Activated T-cell treated with anti-CD3 and anti-CD28 coated beads, Interleukin-2, amount 50 U/mL, for 24 hours (primary cell): ENCODE measurements at places on chromosomes 2 and 18.

DNA sequence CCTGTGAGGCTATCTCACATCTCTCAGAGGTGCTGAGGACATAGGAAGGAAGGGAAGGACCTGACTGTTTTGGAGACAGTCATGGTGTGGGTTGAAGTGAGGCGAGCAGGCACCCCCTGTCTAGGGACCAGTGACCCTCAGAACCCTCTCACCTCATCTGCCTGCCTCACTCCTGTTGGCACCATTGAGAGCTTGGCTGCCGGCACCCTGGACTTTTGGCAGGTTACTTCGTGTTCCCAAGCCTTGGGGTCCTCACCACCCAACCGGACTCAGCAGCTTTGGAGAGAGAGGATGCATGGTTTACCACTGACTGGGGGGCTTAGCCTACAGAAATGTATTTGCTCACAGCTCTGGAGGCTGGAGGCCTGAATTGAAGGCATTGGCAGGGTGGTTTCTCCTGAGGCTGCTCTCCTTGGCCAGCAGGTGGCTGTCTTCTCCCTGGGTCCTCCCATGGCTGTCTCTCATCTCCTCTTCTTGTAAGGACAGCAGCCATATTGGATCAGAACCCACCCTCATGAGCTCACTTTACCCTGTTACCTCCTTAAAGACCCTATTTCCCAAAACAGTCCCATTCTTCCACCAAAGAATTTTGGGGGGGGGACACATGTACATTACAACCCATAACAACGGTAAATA, 142.0 kb downstream of the TSN start:
- DNase-seq, result no peak

GRCh38 chr2:203599509-203599908, 64.4 kb upstream of the RAPH1 start:
- no peak for DNase-seq

GRCh38 chr2:232843834-232844233, 26.2 kb upstream of the SNORC start:
- no peak for DNase-seq

- peak; percentile 31 for DNase-seq
Observed at GRCh38 chr2:68319398-68320117, at the start of gene CNRIP1. Gene CNRIP1, minus strand, starts transcription at chr2:68319949. Its CDS starts 549 bp downstream, at chr2:68319400.

GRCh38 chr2:579351-579886, 97.8 kb downstream of the TMEM18 start:
- no peak for DNase-seq

- DNase-seq, result no peak
Observed at GRCh38 chr2:70957798-70958197, 20.6 kb upstream of the ANKRD53 start.

DNA sequence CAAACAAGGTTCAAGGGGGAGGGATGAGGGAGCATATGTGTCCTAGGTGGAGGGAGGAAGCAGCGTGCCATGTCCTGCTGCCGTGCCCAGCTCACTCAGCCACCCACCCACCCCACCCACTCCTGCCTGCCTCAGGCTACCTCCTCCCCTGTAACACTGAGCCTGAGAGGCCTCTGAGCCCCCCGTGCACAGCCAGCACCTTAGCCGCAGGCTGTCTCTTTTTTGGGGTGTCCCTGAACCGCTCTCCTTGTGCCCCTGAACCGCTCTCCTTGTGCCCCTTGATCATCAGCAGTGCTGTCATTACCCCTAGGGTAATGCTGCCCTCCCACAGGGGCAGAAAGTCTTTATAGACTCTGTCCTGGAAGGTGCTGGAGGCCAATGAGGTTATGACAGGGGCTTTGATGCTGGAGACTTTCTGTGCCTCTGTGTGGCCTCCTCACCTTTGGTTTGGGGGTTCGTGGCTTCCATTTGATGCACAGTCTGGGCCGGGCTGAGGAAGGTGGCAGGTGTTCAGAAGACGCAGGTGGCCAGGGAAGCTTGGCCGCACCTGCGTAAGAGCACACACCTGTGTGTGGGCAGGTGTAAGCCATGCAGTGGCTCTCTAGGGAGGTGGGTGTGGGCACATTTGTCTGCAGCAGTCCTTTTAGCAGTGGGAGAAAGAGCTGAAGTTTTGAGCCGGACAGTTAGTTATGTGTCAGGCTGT, 140.0 kb downstream of the SEPTIN10 start:
- no peak for DNase-seq

DNA sequence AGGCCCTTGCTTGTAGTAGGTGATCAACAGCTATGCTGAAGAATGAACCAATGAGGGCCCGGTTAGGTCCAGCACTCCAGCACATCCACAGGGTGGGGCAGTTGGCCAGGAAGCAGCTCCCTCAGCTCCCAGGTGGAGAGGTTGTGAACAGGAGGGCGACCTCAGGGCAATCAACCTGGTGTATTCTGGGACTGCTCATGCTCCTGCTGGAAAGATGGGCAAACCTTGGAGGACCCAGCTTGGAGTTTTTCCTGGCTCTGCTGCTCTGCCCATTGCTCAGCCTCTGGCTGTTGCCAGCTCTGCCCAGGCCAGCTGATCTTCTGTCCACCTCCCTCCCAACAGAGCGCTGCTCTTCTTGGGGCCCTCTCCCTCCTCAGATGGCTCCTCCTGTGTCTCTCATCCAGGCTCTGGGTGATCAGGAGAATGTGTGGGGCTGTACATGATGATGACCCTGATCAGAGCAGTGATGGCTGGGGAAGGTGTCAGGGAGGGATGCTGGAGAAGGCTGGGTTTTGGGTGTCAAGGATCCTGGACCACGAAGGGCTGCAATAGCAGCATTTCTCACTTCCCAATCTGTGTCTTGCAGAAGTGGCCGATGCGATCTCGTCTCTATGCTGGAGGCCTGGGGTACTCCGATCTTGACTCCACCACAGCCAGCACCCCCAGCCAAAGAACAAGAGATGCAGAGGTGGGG, 3.4 kb downstream of the TCF23 start:
- DNase-seq, result no peak

DNA sequence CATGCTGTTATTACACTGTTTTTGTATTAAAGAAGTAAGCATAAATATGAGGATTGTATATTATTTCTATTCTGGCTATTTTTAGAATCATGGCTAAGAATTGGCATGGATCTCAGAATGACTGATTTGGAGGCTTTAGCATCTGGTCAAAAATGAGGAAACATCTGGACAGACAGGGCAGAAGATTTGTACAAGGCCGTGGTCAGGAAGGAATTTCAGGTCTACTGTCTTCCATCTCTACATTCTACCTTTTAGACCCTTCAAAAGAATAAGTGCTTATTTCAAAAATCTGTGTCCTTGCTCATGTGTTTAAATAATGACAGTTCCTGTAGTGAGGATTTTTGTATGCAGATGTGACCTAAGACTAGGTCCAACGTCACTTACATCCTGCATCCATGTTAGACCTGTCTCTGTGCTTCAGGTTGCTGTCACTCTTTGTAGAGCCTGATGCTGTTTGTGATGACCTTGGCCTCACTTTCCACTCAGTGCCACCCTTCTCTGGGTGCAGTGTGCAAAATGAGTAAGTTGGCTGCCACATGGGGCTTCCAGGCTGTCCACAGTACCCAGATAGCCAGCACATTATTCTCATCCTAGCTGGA, 54.7 kb upstream of the B3GNT2 start:
- no peak for DNase-seq

DNA sequence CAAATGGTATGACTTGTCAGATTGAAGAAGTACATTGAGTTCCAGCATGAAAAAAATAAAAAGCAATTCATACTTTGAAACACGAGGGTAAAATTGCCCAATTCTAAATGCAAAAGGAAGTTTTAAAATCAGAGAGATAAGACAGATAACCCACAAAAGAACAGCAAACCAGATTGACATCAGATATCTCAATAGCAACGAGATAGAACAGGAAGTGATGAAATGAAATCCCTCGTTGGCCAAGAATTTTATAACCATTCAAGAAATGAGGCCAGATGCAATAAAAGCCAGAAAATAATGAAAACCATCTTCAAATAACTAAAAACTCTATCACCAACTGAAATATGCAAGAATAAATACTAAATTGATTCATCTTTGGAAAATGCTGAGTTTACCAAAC, 172.8 kb downstream of the CD226 start:
- no peak for DNase-seq

GRCh38 chr2:189516546-189516945, 64.0 kb downstream of the SLC40A1 start:
- DNase-seq, result no peak

- DNase-seq, result no peak
Observed at GRCh38 chr2:113213061-113213930, 39.5 kb downstream of the PSD4 start.

GRCh38 chr2:230762317-230762896, 49.8 kb downstream of the CAB39 start:
- no peak for DNase-seq

DNA sequence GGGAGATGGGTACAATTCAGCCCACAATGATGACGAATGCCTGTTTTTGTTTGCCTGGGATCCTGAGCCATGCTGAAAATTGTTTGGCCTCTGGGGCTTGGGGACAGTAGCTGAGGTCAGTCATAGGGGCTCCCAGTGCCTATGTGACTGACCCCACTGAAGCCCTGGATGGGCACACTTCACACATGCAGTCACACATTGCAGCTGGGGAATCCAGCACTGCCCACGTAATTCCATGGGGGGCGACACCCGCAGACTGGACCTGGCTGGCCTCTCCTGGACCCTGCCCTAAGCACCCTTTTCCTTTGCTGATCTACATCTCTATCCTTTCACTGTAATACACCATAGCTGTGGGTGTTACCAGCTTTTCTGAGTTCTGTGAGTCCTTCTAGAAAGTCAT, 295.2 kb upstream of the HS6ST1 start:
- DNase-seq, result no peak

DNA sequence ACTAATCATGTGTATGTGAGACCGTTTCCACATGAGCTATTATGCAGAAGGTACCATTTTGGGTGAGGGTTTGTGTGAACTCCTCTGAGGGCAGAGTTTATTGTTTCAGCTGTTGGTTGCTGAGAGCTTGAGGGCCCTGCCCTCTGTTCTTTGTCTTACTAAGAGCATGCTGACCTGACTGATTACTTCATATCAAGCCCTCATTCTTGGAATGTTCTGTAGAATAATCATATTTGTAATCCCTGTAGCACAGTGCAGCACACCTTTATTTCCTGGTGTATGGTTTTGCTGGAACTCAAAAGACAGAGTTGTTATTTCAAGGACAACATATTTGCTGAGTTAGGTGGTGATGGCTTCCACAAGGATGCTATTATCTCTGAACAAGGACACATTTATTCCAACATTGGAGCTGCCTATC, 118.5 kb downstream of the GALNT3 start:
- no peak for DNase-seq

DNA sequence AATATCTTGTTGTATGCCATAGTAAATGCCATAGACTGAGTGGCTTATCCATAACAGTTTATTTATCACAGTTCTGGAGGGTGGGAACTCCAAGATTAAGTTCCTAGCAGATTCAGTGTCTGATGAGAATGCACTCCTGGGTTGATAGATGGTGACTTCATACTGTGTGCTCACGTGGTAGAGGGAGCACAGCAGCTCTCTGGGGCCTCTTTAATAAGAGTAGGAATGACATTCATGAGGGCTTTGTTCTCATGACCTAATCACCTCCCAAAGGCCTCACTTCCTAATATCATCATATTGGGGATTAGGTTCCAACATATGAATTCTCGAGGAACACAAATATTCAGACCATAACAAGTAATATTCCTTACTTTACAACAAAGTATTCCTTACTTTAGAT, 98.1 kb upstream of the SH3BP4 start:
- no peak for DNase-seq

GRCh38 chr2:148726228-148726627, 81.7 kb downstream of the EPC2 start:
- DNase-seq, result no peak

DNA sequence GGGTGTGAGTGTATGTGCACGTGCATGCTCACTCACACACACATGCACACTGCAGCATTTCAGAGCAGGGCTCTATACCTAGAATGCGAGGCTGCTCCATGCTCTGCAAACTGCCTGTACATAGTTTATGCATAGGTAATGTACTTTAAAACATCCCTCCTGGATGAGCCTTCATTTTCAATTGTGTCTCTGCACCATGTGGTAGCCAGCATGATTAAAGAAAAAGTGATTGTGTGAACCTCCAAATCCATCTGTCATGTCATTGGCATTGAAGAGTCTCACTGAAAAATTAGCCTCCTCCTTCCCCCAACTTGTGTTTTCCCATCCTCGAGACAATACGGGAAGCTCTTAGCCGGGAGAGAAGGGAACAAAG, 120.9 kb upstream of the SPATS2L start:
- no peak for DNase-seq

DNA sequence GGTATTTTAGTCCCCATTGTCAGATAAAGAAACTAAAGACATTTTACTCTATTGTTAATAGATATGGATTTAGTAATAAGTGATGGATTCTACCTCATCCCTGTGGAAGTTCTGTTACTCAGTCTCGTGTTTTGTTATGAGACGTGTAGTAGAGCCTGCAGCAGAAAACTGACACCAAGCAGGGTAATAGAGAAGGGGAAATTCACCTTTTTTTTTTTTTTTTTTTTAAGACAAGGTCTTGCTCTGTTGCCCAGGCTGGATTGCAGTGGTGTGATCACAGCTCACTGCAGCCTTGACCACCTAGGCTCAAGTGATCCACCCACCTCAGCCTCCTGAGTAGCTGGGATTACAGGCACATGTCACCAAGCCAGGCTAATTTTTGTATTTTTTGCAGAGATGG, 164.5 kb downstream of the CERS6 start:
- DNase-seq, result no peak

DNA sequence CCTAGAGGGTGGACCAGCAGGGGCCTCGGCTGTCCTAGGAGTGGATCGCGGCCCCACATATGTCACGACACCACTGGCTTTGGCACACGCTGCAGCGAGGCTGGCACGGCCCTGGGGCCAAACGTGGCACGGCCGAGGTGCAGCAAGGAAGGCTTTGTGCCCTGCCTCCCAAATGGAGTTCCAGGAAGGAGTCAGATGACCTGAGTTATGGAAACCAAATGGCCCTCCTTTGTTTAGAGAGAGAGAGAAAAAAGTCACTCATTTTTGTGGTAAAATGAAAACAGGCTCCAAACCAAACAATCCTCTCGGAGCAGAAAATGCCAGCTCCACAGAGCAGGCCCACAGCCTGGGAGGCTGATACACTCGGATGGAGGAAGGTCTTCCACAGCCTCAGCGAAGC, 105.6 kb downstream of the ANTXR1 start:
- DNase-seq, result no peak

DNA sequence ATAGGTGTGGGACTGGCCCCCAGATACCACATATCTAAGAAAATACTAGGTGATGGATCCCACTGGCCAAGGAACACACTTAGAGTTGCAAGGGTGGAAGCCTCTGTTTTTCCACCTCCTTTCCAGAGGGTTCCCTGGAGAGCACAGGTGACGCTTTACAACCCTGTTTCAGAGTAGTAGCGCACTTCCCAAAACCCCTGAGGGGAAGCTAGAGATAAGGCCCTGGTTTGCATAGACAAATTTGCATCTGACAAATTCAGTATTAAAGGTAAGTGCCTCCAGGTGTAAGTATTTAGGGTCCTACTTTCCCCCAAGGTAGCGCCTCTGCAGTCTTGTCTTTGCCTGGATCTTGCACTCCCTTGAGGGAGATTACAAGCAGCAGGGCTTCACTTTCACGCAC, 474 bp upstream of the CERKL start:
- no peak for DNase-seq

- no peak for DNase-seq
Observed at GRCh38 chr2:158966312-158966711, 2.1 kb upstream of the TANC1 start.

GRCh38 chr2:129396980-129397599, 582.4 kb upstream of the RAB6C start:
- no peak for DNase-seq

GRCh38 chr2:162475661-162476060, 131.7 kb downstream of the GCA start:
- no peak for DNase-seq

- DNase-seq, result no peak
Observed at GRCh38 chr2:191638802-191639172, 39.1 kb upstream of the NABP1 start.
